ENCODE measurements at places on chromosomes 2 and 18. TPM values are rescaled to one million over a fixed set of nuclear protein-coding genes. Genes with fewer than 3 reads are reported as not detected.

FOXD4L1 gene
- polyA plus RNA-seq: 0.31 TPM

SIX2 gene
- 25.3 TPM for polyA plus RNA-seq

RGPD5 gene
- 10.4 TPM for polyA plus RNA-seq

ERFE gene
- 4.3 TPM for polyA plus RNA-seq

- no peak for DNase-seq
These were observed 50.3 kb upstream of the ZBTB7C start for GRCh38 chr18:48459465-48459864.

GRCh38 chr18:48284743-48285142, 124.4 kb downstream of the ZBTB7C start:
- DNase-seq: no peak

DNA sequence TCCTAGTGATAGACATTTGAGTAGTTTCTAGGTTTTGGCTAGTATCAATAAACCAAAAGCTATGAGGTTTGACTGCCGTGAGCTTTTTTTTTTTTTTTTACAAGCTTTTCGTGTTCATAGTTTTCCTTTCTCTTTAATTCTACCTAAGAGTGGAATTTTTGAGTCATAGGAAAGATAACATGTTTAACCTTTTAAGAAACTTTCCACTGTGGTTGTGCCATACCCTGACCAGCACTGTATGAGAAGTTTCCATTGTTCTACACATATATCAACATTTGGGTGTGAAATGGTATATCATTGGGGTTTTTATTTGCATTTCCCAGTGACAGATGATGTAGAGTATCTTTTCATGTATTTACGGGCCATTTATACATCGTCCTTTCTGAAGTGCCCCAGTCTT, 31.7 kb downstream of the UBE2F start:
- DNase-seq: no peak

- DNase-seq: no peak
These were observed 58.1 kb upstream of the SIX3 start for GRCh38 chr2:44883356-44883755.

- no peak for DNase-seq
These were observed 3.0 kb downstream of the CLEC4F start for GRCh38 chr2:70817284-70817954.

- no peak for DNase-seq
These were observed 2.3 kb upstream of the MAL start for GRCh38 chr2:95023222-95023597.

DNA sequence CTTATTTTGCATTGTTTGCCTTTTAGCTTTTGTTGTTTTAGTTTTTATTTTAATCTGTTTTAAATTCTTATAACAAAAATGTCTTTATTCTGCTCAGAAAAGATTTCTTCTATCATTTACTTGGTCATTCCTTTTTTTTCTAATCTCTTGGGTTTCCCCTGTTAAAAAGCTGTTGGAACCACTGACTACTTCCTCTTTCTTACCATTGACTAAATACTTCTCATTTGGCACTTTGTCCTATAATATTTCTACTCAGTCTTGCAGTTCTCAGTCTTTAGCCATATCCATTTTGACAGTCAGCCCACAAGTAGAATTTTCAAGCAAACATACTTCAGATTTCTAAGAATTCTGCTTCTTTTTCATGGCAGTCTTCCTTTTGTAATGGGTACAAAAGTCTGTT, 567.2 kb downstream of the SATB2 start:
- no peak for DNase-seq

DNA sequence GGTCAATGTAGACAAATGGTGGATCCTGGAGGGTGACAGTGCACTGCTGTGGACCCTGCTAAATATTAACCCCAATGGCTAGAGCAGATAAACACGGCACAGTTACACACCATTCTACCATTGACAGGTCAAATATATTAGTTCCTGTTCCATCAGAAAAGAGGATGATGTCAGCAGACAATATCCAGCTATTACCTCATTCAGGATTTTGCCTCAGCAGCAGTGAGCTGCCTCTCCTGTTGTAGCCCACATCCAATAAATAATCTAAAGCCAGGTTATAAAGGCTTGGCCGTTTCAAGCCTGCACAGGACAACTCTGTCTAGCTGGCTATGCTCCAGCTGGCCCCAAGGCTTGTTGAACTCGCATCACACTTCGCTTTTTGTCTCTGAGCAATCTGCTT, 31.6 kb upstream of the NETO1 start:
- no peak for DNase-seq

SRD5A2 gene
- 0.04 TPM for polyA plus RNA-seq

EMILIN1 gene
- 70.5 TPM for polyA plus RNA-seq

All from right renal cortex interstitium (tissue), 3 donors.